Activated naive CD4-positive, alpha-beta T cell treated with anti-CD3 and anti-CD28 coated beads, Interleukin-2, amount 10 ng/mL, durations not matched to agents 5 hours and 36 hours (primary cell): ENCODE measurements at places on chromosomes 1 and 21. TPM values are rescaled to one million over a fixed set of nuclear protein-coding genes. Genes with fewer than 3 reads are reported as not detected.

Gene CELA3B
- total RNA-seq = not detected

Gene OR10J1
- not detected for total RNA-seq

Gene CR2
- not detected for total RNA-seq

Gene CLCA1
- not detected for total RNA-seq

Gene SPRR2G
- total RNA-seq = not detected

Gene CRABP2
- total RNA-seq = 0.71 TPM

Gene CAPZB
- total RNA-seq = 547 TPM

Gene ZBTB8A
- 0.30 TPM for total RNA-seq

Gene SELP
- 0.19 TPM for total RNA-seq

Gene TLCD4
- 0.23 TPM for total RNA-seq

Gene S100A2
- total RNA-seq = 0.60 TPM

Gene C1orf74
- total RNA-seq = 1.4 TPM

Gene PCNX2
- 29.5 TPM for total RNA-seq

Gene OR14K1
- total RNA-seq = not detected

Gene PGLYRP3
- not detected for total RNA-seq

Gene TRIM45
- 0.71 TPM for total RNA-seq

Gene LRRC8D
- 29.2 TPM for total RNA-seq

Gene KRTAP19-3
- total RNA-seq = not detected

Gene CRYBG2
- 0.87 TPM for total RNA-seq

Gene AADACL4
- not detected for total RNA-seq

Gene DCST1
- not detected for total RNA-seq

Gene MSH4
- total RNA-seq = 0.22 TPM

Gene KCNA3
- total RNA-seq = 84.1 TPM

Gene PCAT6
- 1.8 TPM for total RNA-seq

Gene CNR2
- total RNA-seq = 0.29 TPM

Gene OXCT2
- not detected for total RNA-seq

Gene DCDC2B
- total RNA-seq = 0.10 TPM

Gene DPT
- total RNA-seq = not detected

Gene CELA2A
- total RNA-seq = not detected

Gene ERMAP
- total RNA-seq = 8.0 TPM

Gene TP53BP2
- 31.4 TPM for total RNA-seq

Gene EFNA1
- total RNA-seq = 0.26 TPM

Gene KCNK1
- 0.82 TPM for total RNA-seq

Gene MCOLN3
- 11.5 TPM for total RNA-seq

Gene KRTAP21-3
- total RNA-seq = not detected

Gene ALDH4A1
- total RNA-seq = 3.9 TPM

Gene TCHHL1
- not detected for total RNA-seq

Gene FASLG
- 0.60 TPM for total RNA-seq
